Urothelium cell line (cell line): ENCODE measurements at places on chromosomes 13 and 19.

GRCh38 chr19:33905473-33905936, 108.8 kb downstream of the KCTD15 start:
- DNase-seq: no peak

- DNase-seq: no peak
Measured at GRCh38 chr13:100363874-100364273, 224.7 kb downstream of the GGACT start.

GRCh38 chr13:42392716-42393572, 121.0 kb downstream of the AKAP11 start:
- no peak for DNase-seq

DNA sequence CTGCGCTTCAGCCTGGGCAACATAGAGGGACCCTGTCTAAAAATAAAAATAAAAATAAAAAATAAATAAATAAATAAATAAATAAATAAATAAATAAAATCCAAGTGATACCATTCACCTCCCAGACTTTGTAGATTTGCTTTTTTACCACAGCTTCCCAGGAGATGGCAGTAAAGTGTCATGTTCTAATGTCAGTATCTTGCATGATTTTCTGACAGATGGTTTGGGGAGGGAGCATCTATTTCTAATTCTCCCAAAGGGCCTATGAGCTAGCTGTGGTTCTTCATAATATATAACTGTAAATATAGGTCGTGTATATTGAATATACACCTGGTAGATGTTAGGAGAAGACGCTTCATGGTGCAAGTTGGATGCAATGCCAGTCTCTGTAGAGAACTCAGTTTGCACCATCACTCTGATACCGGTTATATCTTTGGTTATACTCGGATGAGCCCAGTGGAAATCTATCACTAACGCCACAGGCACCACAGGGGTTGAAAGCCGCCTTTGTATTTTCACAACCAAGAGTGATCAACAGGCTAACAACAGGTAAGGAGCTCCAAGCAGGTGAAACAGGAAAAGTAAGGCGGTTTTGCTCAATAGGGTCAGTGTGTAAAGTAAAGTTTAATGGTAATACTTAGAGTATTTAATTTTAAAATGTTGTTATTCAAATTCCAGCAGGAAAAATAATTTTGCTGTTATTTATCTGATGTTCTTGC, 13.9 kb downstream of the APLP1 start:
- DNase-seq: peak; percentile 58

GRCh38 chr13:79989217-79989661, 351.7 kb downstream of the SPRY2 start:
- DNase-seq: no peak
